ENCODE measurements at places on chromosomes 7 and 10. TPM values are rescaled to one million over a fixed set of nuclear protein-coding genes. Genes with fewer than 3 reads are reported as not detected.

The TMEM176A gene
- total RNA-seq = not detected

The INTS15 gene
- total RNA-seq = 31.9 TPM

The ADAM8 gene
- 41.1 TPM for total RNA-seq

The CCL24 gene
- total RNA-seq = not detected

The ZNF12 gene
- 18.2 TPM for total RNA-seq

The NPY4R gene
- not detected for total RNA-seq

The RNF148 gene
- not detected for total RNA-seq

The HTR7 gene
- not detected for total RNA-seq
